ENCODE measurements at places on chromosomes 3 and 15. TPM values are rescaled to one million over a fixed set of nuclear protein-coding genes. Genes with fewer than 3 reads are reported as not detected.
A peak's percentile ranks its signal among the peaks of the same experiment; 100 is the strongest.

The TMEM202 gene
- total RNA-seq = not detected

DNA sequence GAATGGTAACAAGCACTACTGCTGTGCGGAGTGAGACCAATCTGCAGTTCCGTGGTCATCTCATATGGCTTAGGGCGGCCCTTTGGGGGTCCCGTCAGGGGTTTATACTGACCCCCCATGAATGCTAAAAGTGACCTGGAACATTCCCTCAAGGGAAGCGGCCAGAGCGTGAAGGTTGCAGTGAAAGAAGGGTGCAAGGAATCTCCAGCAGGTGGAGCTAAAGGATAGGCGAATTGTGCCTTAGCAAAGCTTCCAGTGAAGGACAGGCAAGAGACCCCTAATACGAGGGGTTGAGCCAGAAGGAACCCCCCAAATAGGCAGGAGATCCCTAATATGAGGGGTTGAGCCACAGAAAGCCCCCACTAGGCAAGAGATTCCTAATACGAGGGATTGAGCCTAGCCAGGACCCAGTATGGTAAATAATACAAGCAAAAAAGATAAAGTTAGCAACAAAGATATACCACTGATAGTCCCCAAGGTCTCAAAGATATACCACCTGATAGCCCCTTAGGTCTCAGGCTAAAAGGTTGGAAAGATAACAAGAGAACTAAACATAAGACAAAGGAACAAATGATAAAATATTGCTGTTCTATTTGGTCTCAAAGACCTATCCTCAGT, 32.8 kb downstream of the ZNF589 start:
- ATAC-seq = peak; percentile 35

- no peak for ATAC-seq
Measured at GRCh38 chr3:185114756-185115155, 38.1 kb downstream of the C3orf70 start.

GRCh38 chr3:45516829-45517228, 77.7 kb upstream of the LIMD1 start:
- ATAC-seq = no peak
